Aorta (tissue), 5 donors: ENCODE measurements at places on chromosomes 4 and X. TPM values are rescaled to one million over a fixed set of nuclear protein-coding genes. Genes with fewer than 3 reads are reported as not detected.

Gene PITX2
- 0.31 TPM for polyA plus RNA-seq

Gene SPANXN2
- polyA plus RNA-seq = not detected

Gene HMGB3
- 2.9 TPM for polyA plus RNA-seq

Gene ESX1
- not detected for polyA plus RNA-seq

Gene AR
- polyA plus RNA-seq = 5.0 TPM

Gene FHIP1A
- polyA plus RNA-seq = 0.88 TPM

Gene CCKAR
- not detected for polyA plus RNA-seq

Gene RENBP
- 10.5 TPM for polyA plus RNA-seq

Gene ZNF41
- polyA plus RNA-seq = 3.3 TPM

Gene CFP
- polyA plus RNA-seq = 3.1 TPM

Gene ENPP6
- polyA plus RNA-seq = not detected

Gene F11
- 1.1 TPM for polyA plus RNA-seq

Gene CPXCR1
- not detected for polyA plus RNA-seq

Gene BLOC1S4
- polyA plus RNA-seq = 8.6 TPM

Gene SLC10A6
- polyA plus RNA-seq = not detected

Gene GPR143
- not detected for polyA plus RNA-seq

Gene ACOT9
- 62.6 TPM for polyA plus RNA-seq

Gene NXF3
- polyA plus RNA-seq = 4.0 TPM

Gene GLRB
- polyA plus RNA-seq = 2.7 TPM

Gene PAGE3
- not detected for polyA plus RNA-seq

Gene CT45A10
- polyA plus RNA-seq = not detected

Gene SOX3
- polyA plus RNA-seq = not detected

Gene MED12
- 14.6 TPM for polyA plus RNA-seq

Gene GAGE12G
- not detected for polyA plus RNA-seq

Gene APOOL
- polyA plus RNA-seq = 4.6 TPM

Gene AVPR2
- polyA plus RNA-seq = not detected

Gene IDH3G
- polyA plus RNA-seq = 72.5 TPM

Gene SLC10A4
- 1.1 TPM for polyA plus RNA-seq

Gene CXCL3
- polyA plus RNA-seq = 0.64 TPM

Gene ZNF718
- 1.5 TPM for polyA plus RNA-seq

Gene HAND2
- polyA plus RNA-seq = 36.7 TPM

Gene STK32B
- 1.5 TPM for polyA plus RNA-seq

Gene REELD1
- 0.10 TPM for polyA plus RNA-seq

Gene HERC5
- polyA plus RNA-seq = 10.3 TPM

Gene RS1
- not detected for polyA plus RNA-seq

Gene MAOB
- polyA plus RNA-seq = 12.6 TPM

Gene SPANXA1
- polyA plus RNA-seq = not detected

Gene ATOH1
- 3.0 TPM for polyA plus RNA-seq

Gene CSAG1
- not detected for polyA plus RNA-seq

Gene MAGEA9
- polyA plus RNA-seq = not detected

Gene HTN3
- polyA plus RNA-seq = not detected

Gene PCDH7
- 46.6 TPM for polyA plus RNA-seq

Gene DCHS2
- not detected for polyA plus RNA-seq

Gene FGG
- polyA plus RNA-seq = 2.0 TPM
